ENCODE measurements at places on chromosomes 2 and 18.

DNA sequence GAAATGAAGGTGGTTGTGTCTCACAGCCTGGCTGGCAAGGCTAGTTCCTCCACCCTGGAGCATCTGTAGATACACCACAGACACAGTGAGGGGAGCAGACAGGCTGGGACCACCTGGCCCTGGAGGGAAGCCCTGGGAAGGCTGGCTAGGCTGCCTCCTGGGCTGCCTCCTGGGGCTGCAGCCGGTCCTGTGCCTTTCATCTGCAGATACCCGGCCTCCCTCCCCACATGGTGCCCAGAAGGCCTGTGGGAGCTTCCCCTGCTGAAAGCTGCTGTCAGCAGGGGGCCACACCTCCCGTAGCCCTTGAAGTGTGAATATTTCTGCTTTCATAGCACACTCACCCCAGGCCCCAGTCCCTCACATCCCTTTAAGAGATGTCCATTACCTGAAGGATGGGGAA is 37.6 kb downstream of the SDC1 start:
- no peak for DNase-seq

DNA sequence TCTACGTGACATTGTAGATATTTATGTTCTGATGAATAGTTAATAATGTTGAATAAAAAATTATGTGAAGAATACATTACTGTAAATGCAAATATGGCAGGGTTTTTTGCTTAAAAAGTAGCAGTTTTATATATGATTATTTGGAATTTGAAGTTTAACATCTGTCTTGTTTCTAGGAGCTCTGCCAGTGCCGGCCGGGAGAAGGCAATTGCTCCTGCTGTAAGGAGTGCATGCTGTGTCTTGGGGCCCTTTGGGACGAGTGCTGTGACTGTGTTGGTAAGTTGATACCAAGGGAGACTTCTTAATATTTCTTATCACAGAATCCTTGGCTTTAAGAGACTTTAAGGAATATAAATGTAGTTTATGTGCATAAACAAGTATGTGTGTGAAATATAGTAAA is 25.2 kb downstream of the TWSG1 start:
- no peak for DNase-seq

GRCh38 chr2:100820273-100820522 is 259 bp downstream of the NPAS2 start:
- no peak for DNase-seq

GRCh38 chr2:78538322-78538721 is 487.2 kb upstream of the REG3G start:
- no peak for DNase-seq

DNA sequence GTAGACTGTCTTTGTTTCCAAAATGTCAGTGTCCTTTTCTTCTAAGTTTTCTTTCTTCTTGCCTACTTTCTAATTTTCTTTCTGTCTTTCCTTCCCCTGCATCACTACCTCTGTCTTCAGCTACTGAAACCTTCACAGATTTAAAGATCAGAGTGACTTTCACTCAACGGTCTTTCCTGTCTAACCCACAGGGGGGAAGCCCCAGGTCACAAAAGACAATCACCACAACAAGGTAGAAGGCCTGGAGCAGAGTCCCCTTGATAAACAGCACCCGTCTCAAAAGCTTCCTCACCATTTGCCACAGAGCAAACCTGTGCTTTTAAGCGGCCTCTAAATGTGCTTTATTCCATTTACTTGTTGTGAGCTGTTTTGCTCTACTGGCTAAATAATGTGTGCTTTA is 665.4 kb downstream of the BCL11A start:
- DNase-seq = peak; percentile 48

DNA sequence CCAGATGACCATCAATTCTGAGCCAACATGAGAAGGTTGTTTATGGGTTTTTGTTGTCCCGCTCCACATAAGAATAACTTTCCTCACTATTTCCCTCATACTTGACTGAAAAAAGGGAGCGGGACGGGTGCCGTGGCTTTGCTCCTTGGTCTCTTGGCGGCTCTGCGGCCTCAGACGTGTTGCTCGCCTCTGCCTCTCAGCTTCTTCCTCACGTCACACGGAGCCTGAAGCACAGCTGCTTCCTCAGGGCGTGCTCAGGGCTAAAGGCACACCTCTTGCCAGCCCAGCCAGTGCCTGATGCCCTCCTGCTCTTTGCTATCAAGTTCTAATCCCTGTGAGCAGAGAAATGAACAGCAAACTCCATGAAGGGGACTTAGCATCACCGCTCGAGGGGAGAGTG is 17.9 kb upstream of the ID2 start:
- no peak for DNase-seq

GRCh38 chr2:228599781-228600180 is 418.3 kb upstream of the SPHKAP start:
- DNase-seq = no peak

DNA sequence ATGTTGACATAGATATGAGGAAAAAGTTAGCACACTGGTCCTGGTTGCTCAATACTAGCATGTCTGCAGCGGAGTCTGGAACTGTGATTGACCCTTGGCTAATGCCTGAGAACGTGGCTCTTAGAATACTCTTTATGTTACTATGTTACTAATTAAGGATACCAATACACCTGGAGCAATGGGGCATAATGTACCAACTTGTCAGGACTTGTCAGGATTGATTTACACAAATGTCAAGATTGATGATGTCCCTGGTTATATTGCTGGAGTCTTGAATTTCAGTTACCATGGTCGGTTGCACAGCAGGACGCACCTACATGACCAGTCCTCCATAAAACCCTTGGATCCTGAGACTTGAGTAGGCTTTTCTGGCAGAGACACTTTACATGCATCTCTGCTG is 810.9 kb downstream of the CPS1 start:
- no peak for DNase-seq

GRCh38 chr2:7480431-7480830 is 563.2 kb downstream of the RNF144A start:
- DNase-seq = no peak

DNA sequence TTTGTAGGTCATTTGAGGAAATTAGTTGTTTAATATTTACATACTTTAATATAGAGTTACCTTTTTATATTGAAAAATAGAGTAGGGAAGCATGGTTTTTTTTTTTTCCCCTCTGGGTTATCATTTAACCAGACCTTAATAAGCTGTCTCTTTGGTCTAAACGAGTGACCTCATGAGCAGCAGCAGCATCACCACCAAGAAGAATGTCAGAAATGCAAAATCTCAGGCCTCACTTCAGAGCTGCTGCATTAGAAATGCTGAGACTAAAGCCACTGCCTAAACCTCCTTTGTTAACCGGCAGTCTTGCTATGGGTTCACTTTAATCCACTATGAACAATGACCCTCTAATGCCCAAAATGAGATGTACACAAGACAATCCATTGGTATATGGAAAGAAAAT is 733.7 kb upstream of the FAM98A start:
- no peak for DNase-seq

DNA sequence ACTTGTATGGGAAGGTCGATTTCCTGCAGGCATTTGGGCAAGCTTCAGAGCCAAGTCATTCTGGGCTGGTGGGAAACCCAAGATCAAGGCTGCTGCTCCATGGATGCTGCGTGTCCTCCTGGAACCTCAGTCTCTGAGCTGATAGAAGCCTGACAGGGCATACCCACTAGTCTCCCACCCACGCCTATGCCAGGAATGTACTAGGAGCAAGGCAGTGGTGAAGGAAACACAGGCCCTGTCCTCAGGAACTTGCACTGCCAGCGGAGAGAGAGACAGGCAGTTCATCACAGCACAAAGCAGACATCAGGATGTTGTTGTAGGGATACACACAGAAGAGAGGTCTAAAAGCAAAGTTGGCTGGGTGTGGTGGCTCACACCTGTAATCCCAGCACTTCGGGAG is 84.2 kb downstream of the PLB1 start:
- no peak for DNase-seq

GRCh38 chr2:207662203-207662602 is 37.0 kb upstream of the METTL21A start:
- no peak for DNase-seq

GRCh38 chr2:33458248-33458819 is 18.1 kb upstream of the RASGRP3 start:
- no peak for DNase-seq

- DNase-seq = no peak
These were observed 8.2 kb downstream of the SMARCAL1 start for GRCh38 chr2:216420367-216421101.

DNA sequence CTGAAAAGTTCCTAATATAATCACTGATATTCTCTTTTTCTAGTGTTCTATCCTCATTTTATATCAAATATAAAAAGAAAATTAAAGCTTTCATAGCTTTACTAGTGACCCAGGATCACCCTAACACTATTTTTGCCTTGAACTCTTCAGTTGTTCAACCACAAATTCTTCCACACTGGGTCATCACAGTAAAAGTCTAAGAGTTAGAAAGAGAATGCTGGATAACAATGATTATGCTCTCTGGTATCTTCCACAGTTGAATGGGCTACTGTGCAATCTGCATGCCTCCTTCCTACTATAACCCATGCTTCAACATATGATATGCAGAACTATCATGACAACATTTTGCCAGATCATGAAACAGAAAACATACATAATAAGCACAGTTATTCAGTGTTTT is 32.3 kb downstream of the CHN1 start:
- no peak for DNase-seq

GRCh38 chr2:136325844-136326331 is 207.9 kb upstream of the CXCR4 start:
- no peak for DNase-seq

DNA sequence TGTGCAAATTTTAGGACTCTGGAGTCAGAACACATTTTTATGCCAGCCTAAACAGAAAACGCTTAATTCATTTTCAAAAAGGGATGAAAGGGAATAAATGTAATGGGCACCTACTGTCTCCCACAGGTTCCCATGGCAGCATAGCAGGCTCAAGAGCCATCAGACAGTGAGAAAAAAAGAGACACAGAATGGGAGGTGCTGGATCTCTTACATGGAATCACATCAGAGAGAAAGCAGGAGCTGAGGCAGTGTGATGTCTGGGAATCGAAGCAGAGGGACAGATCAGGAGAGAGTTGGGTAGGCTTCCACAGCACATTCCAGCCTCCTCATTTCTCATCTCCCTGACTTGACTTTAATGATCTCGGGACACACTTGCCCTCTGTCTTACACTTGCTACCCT is 684.3 kb downstream of the KCNJ3 start:
- DNase-seq = no peak

- no peak for DNase-seq
These were observed 71.4 kb upstream of the MBOAT2 start for GRCh38 chr2:9074930-9075329.

DNA sequence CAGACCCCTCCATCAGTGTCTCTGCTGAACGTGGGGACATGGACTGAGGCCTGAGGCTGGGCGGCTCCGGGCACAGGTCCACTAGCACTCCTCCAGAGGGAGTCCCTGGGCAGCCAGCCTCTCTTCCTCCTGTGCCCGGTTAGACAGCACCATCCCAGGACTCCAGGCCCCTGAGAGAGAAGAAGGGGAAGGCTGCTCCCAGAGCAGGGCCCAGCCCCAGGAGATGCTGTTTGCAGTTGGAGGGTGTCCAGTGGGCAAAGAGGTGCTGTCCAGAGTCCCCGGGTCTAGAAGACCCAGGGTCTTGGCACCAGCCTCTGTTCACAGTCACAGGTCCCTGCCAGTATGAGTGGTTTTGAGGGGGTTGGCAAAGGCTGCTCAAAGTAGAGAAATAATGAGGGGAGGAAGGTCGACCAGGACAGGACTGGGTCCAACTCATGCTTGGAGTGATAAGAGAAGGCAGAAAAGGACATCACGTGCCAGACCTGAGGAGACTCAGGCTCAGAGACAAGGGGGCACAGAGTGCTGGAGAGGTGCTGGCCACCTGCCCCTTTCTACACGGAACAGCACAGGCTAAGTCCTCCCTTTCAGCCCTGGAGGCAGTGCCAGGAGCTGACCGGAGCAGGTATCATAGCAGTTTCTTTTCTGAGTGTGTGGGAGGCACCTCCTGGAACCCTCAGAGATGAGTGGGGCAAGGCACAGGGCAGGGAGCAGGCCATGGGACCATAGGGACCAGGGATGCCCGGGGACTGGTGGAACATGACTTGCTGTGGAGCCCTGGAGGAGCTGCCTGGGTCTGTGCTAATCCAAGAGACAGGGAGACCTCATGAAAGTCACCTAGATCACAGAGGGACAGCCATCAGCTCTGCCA is 21.1 kb downstream of the CRACDL start:
- no peak for DNase-seq

GRCh38 chr2:16425462-16426336 is 239.9 kb downstream of the CYRIA start:
- DNase-seq = no peak

GRCh38 chr18:79603321-79604204 is 76.0 kb upstream of the CTDP1 start:
- DNase-seq = no peak

DNA sequence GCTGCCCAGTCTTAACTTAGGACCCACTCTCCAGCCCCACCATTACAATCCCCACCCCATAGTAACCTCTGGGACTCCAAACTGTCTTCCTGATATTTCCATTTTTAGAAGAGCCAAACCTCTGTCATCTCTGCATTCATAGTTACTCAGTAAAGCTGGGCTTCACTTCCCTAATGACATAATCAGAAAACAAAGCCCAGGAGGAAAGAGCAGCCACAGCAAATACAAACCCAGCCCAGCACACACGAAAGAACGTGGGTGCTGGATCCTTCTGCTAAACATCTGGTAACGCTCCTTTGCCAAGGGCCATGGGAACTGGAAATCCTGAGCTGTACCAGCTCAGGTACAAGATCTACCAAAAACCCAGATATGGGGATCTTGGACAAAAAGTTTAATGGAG is 36.8 kb upstream of the RIOK3 start:
- no peak for DNase-seq

DNA sequence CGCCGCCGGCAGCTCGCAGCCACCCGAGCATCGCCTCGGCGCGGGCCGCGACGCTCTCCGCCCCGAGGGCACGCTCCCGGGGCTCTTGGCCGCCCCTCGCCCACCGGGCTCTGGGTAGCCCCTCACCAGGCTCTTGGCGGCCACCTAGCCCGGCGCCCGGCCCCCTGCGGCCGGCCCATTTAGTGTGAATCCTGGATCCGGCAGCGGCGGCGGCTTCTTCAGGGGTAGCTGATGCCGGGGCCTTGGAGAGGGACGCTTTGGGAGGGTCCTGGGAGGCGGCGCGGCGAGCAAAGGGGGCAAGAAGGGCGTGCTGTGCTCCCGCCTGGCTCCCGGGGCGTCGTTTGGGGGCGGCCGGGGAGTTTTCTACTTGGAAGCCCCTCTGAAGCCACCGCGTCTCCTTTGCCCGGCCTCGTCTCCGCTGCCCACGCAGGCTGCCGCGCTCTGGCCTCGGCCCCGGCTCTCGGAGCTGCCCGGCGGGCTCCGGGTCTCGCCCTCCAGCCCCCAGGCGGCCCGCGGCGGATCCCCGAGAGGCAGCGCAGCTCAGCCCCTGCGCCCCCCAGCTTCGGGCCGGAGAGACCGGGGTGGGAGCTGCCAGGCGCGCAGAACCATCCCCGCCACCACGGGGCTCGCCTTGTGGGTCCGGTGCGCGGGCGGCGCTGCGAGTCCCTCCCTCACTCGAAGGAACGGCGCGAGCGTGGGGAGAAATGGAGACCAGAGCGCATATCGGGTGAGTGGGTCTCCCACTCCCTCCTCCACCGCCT is 509 bp downstream of the PIEZO2 start:
- DNase-seq = no peak

GRCh38 chr2:194735837-194736542 is 921.0 kb upstream of the SLC39A10 start:
- DNase-seq = no peak

- no peak for DNase-seq
These were observed 9.3 kb upstream of the LRRC30 start for GRCh38 chr18:7221424-7222155.

GRCh38 chr2:38720613-38721241 is 30.4 kb downstream of the SRSF7 start:
- DNase-seq = no peak

- DNase-seq = no peak
These were observed 84.0 kb upstream of the DSEL start for GRCh38 chr18:67600181-67601180.
